H1 (cell line): ENCODE measurements at places on chromosomes 2 and 18. TPM values are rescaled to one million over a fixed set of nuclear protein-coding genes. Genes with fewer than 3 reads are reported as not detected.

CHRNG gene
- polyA plus RNA-seq: 0.05 TPM in 2 replicates

ELOA2 gene
- polyA plus RNA-seq: not detected in 2 replicates

RUFY4 gene
- polyA plus RNA-seq: 0.38 and 0.66 TPM in 2 replicates

VWC2L gene
- not detected in 2 replicates for polyA plus RNA-seq

HOXD1 gene
- 0.03 TPM in 1 of 2 replicates, not detected in the other for polyA plus RNA-seq

CKAP2L gene
- polyA plus RNA-seq: 1.6 and 2.5 TPM in 2 replicates
